ENCODE measurements at places on chromosomes 5 and 9. TPM values are rescaled to one million over a fixed set of nuclear protein-coding genes. Genes with fewer than 3 reads are reported as not detected.
A peak's percentile ranks its signal among the peaks of the same experiment; 100 is the strongest.

GRCh38 chr9:110178281-110178680, 29.7 kb downstream of the C9orf152 start:
- H3K4me3 ChIP-seq = no peak overlapping the region
- H3K4me1 ChIP-seq = no peaks in the 10 kb centered on the region
- no peak overlapping the region for H3K27ac ChIP-seq
- H3K27me3 ChIP-seq = no peaks in the 10 kb centered on the region

GRCh38 chr5:23169660-23170416, 316.7 kb upstream of the CDH12 start:
- no peaks in the 10 kb centered on the region for H3K27me3 ChIP-seq
- no peaks in the 10 kb centered on the region for H3K36me3 ChIP-seq
- H3K27ac ChIP-seq = no peak overlapping the region

DNA sequence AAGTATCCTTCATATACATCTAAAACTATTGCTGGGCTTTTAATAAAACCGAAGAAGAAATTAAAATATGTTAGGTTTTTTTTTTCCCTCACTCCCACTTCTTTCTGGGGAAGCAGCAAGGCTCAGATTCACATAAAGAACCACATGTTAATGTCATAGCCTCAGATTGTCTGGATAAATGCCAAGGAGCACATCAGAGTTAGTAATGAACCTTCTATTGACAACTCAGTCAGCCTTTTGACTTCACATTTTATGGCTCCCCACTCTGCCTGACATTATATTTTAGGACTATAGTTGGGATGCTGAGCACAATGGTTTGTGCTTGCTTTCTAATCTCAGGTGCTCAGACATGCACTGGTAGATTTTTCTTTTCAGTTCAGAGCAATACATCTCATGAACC, 21.8 kb downstream of the DMAC1 start:
- H3K27ac ChIP-seq = no peak overlapping the region
- H3K4me1 ChIP-seq = no peaks in the 10 kb centered on the region
- H3K4me3 ChIP-seq = no peak overlapping the region

- no peak overlapping the region for H3K4me3 ChIP-seq
- H3K27ac ChIP-seq = no peak overlapping the region
- no peaks in the 10 kb centered on the region for H3K27me3 ChIP-seq
- DNase-seq = peak; percentile 72
- no peaks in the 10 kb centered on the region for H3K4me1 ChIP-seq
- no peaks in the 10 kb centered on the region for H3K36me3 ChIP-seq
These were observed 59.5 kb downstream of the OLFM1 start for GRCh38 chr9:135146766-135147473.

- H3K27me3 ChIP-seq = no peaks in the 10 kb centered on the region
- H3K4me1 ChIP-seq = no peaks in the 10 kb centered on the region
- H3K27ac ChIP-seq = no peak overlapping the region
- DNase-seq = no peak
- no peak overlapping the region for H3K4me3 ChIP-seq
- no peaks in the 10 kb centered on the region for H3K36me3 ChIP-seq
These were observed 250.5 kb downstream of the DENND1A start for GRCh38 chr9:123679330-123679987.

DNA sequence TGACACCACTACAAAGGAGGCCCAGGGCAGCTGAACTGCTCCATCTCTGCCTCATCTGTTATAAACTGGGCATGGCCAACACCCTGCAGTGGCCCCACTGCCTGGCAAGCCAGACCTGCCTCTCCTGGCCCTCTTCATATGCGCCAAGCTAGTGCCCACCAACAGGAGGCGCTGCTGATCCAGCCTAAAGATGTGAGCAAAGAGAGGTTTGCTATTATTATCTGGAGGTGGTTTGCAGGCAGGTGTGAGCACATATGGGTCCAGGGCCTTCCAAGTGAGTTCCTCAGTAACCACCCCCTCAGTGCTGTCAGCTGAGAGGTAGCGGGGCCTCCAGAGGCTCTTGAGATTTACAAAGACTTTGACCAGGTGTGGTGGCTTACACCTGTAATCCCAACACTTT, 232.2 kb downstream of the SYK start:
- H3K27ac ChIP-seq = no peak overlapping the region
- no peaks in the 10 kb centered on the region for H3K36me3 ChIP-seq
- no peaks in the 10 kb centered on the region for H3K27me3 ChIP-seq
- no peak overlapping the region for H3K4me3 ChIP-seq
- peaks cover 17% of the 10 kb centered on the region for H3K4me1 ChIP-seq

GRCh38 chr5:108484035-108484434, 102.1 kb upstream of the FBXL17 start:
- no peaks in the 10 kb centered on the region for H3K4me1 ChIP-seq
- no peaks in the 10 kb centered on the region for H3K27me3 ChIP-seq
- no peak for DNase-seq
- H3K4me3 ChIP-seq = no peak overlapping the region
- no peak overlapping the region for H3K27ac ChIP-seq
- no peaks in the 10 kb centered on the region for H3K36me3 ChIP-seq

DNA sequence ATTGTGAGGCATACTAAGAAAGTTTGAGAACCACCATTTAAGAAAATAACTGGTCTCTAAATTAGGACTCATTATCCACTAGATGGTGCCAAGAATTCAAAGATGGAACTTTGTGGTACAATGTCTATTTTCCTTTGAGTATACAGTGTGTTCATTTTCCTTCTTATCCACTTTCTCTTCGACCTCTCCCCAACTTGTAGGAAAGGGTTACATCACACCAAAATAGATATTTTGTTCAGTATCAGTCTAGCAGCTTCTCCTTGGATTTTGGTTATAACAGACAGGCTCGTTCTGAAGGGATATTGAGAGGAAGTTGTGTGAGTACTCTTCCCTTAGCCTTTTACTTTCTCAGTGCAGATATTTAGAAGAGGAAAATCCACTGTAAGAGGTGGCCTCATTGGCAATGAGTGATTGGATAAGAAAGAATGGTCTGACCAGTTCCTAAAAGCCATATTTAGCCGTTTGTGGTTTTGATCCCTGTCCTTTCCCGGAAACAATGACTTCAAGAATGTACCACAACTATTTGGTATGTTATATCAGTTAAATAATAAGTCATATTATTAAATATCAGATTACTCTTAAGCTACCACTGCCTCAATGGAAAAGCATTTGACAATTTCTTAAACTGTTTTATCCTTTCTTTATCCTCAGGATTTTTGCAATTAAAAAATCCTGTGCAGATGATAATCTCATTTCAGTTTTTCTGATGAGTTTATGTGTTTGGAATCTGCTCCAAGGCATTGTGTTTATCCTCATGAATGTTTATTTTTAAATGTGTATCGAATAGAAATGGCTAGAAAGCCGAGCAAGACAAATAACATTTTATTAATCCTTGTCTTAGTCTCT, 69.0 kb upstream of the GRAMD2B start:
- H3K4me3 ChIP-seq = no peak overlapping the region
- no peak for DNase-seq
- H3K27me3 ChIP-seq = no peaks in the 10 kb centered on the region
- no peaks in the 10 kb centered on the region for H3K4me1 ChIP-seq

GRCh38 chr9:69877852-69878514, 57.4 kb downstream of the CFAP95 start:
- no peak overlapping the region for H3K27ac ChIP-seq
- H3K4me3 ChIP-seq = no peak overlapping the region
- H3K27me3 ChIP-seq = no peaks in the 10 kb centered on the region
- no peaks in the 10 kb centered on the region for H3K36me3 ChIP-seq
- DNase-seq = no peak

DNA sequence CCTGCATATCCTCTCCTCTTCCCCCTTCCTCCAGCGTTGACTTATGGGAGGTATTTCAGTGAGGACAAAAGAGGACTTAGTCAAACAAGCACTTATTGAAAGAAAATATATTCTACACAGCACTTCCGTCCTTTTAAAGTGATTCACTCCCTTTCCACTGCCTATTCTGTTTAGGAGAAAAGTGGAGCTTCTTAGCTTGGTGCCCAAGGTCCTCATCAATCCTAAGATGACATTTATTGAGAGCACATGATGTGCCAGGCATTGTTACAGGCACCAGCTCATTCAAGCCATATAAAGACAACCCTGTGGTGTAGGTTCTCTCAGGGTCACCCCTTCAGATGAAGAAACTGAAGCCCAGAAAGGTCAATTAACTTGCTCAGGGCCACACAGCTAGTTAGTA, 95.9 kb downstream of the KCNIP1 start:
- no peak for DNase-seq
- no peaks in the 10 kb centered on the region for H3K36me3 ChIP-seq
- H3K4me3 ChIP-seq = no peak overlapping the region

DNA sequence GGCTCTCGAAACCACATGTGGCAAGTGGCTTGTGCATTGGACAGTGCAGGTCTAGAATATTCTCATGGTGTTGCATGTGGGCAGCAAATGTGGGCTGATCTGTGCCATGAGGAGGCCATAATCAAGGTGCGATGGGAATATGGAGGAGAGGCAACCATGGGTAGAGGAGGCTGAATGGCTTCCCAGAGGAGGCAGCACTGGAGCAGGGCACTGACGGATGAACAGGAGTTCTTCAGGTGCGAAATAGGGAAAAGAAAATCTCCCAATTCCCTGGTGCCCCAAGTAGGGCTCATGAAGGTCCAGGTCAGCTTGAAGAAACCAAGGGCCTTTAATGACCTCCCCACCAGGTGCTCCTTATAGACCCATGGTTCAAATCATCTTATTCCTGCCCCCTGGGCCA, 126.5 kb downstream of the RXRA start:
- no peaks in the 10 kb centered on the region for H3K4me1 ChIP-seq
- no peaks in the 10 kb centered on the region for H3K36me3 ChIP-seq
- H3K27me3 ChIP-seq = no peaks in the 10 kb centered on the region
- H3K4me3 ChIP-seq = no peak overlapping the region
- no peak for DNase-seq

- H3K4me1 ChIP-seq = peaks cover 7% of the 10 kb centered on the region
- no peaks in the 10 kb centered on the region for H3K36me3 ChIP-seq
- DNase-seq = no peak
- no peak overlapping the region for H3K4me3 ChIP-seq
These were observed 28.7 kb upstream of the PDE8B start for GRCh38 chr5:77181596-77182304.

- H3K4me3 ChIP-seq = no peak overlapping the region
- H3K36me3 ChIP-seq = no peaks in the 10 kb centered on the region
- DNase-seq = peak; percentile 76
- no peaks in the 10 kb centered on the region for H3K27me3 ChIP-seq
- H3K4me1 ChIP-seq = peaks cover 24% of the 10 kb centered on the region
These were observed 204.0 kb downstream of the GADD45G start for GRCh38 chr9:89808756-89809181.

GRCh38 chr9:33619666-33620404, 95.8 kb downstream of the ANKRD18B start:
- H3K4me3 ChIP-seq = no peak overlapping the region
- H3K36me3 ChIP-seq = no peaks in the 10 kb centered on the region
- no peak for DNase-seq

GRCh38 chr9:10003047-10003446, 609.8 kb downstream of the PTPRD start:
- H3K4me3 ChIP-seq = no peak overlapping the region
- H3K4me1 ChIP-seq = no peaks in the 10 kb centered on the region
- no peak for DNase-seq
- no peaks in the 10 kb centered on the region for H3K36me3 ChIP-seq
- no peak overlapping the region for H3K27ac ChIP-seq
- H3K27me3 ChIP-seq = no peaks in the 10 kb centered on the region

DNA sequence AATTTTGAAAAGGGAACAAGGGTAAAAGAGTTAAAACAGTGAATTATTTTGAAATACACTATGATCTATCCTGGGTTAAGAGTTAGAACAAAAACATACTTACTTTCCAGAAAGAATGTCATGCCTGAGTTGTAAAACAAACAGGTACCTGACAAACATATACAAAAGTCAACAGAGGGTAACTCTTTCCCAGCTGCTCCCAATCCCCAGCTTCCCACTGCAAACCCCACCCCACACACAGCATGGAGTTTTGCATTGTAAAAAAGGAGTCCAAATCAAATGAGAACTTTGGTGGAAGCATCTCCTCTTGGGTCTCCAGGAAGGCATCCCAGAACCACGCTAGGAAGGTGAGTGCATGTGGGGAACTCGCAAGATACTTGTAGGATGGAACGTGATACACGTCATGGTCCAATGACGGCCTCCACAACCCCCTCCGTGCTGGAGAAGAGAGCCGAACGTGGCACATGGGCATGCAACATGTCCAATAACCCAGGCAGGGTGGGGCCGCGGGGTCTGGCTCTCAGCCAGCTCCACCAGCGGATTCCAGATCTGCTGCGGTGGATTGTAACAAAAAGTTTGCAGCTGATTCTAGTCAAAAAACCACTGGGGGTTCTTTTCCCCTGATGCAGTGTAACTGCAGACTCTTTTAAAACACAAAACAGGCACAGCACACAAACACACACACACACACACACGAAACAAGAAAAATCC, 55.8 kb downstream of the EPB41L4B start:
- H3K27ac ChIP-seq = no peak overlapping the region
- no peaks in the 10 kb centered on the region for H3K36me3 ChIP-seq
- H3K4me3 ChIP-seq = no peak overlapping the region
- no peak for DNase-seq
- H3K4me1 ChIP-seq = no peaks in the 10 kb centered on the region

DNA sequence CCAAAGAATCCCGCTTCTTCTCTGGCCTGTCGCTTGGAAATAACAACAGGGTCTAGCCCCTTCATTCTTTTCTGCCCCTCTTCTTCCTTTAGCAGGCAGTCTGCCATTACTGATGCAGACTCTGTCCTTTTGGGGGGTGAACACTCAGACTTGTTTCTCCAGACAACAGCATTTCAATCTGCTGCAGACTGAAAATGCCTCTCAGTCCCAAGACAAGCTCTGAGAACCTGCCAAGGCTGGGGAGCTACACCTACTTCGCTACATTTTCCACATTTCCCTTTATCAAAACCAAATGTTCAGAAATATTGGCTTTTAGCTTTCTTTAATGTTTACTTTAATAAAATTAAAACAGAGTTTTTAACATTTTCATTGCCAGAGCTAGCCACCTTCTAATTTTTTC, 152.4 kb downstream of the MPDZ start:
- no peak overlapping the region for H3K27ac ChIP-seq
- no peaks in the 10 kb centered on the region for H3K36me3 ChIP-seq
- DNase-seq = no peak
- H3K4me3 ChIP-seq = no peak overlapping the region

DNA sequence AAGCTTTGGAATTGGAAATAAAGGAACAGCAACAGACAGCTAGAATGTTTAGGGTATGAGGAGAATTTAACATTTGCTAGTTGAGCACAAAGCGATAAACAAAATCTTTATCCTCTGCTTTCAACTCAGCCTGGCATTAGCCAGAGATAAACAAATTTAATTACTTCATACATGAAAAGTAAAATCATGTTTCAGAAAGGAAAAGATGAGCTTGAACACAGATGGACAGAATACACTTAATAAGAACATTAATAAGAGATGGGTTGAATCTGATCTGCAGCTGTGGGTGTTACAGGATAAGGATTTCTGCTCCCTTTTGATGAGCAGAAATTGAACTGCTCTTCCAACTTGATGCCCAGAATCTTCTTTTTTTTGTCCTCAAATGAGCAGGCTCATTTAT, 275.2 kb downstream of the CSNK1G3 start:
- H3K27me3 ChIP-seq = no peaks in the 10 kb centered on the region
- no peaks in the 10 kb centered on the region for H3K36me3 ChIP-seq
- H3K27ac ChIP-seq = no peak overlapping the region
- H3K4me3 ChIP-seq = no peak overlapping the region
- no peaks in the 10 kb centered on the region for H3K4me1 ChIP-seq
- DNase-seq = no peak

Gene OR1Q1
- not detected for total RNA-seq

Gene PAEP
- not detected for total RNA-seq

Gene FUT7
- not detected for total RNA-seq

Gene SV2C
- total RNA-seq = 0.09 TPM

Gene NUDT12
- total RNA-seq = 23.6 TPM

Gene AKNA
- 7.8 TPM for total RNA-seq

Gene RANBP17
- total RNA-seq = 26.3 TPM

Gene SH3GL2
- total RNA-seq = not detected

Gene C9
- total RNA-seq = not detected

Gene FBN2
- 16.2 TPM for total RNA-seq
